ENCODE measurements at places on chromosomes 12 and 14. TPM values are rescaled to one million over a fixed set of nuclear protein-coding genes. Genes with fewer than 3 reads are reported as not detected.

Gene MMP17
- 3.2 TPM for total RNA-seq

Gene PHLDA1
- total RNA-seq: 44.1 TPM

Gene KLHDC1
- total RNA-seq: 2.0 TPM

Gene OR4Q2
- not detected for total RNA-seq

Gene MSRB3
- 58.2 TPM for total RNA-seq

Gene MUCL1
- not detected for total RNA-seq

Gene TMEM233
- total RNA-seq: 4.1 TPM

Gene GPRC5D
- not detected for total RNA-seq

Gene EMP1
- total RNA-seq: 174 TPM

Gene MGST1
- 41.6 TPM for total RNA-seq

Gene GPX2
- not detected for total RNA-seq

Gene OAS2
- 10.3 TPM for total RNA-seq

Gene NANOG
- not detected for total RNA-seq

Gene RFX4
- total RNA-seq: not detected

Gene TAS2R9
- total RNA-seq: 0.13 TPM

Gene FBLN5
- 2.9 TPM for total RNA-seq

Gene BATF
- 1.7 TPM for total RNA-seq

Gene FRS2
- total RNA-seq: 27.4 TPM

Gene SLC11A2
- total RNA-seq: 53.2 TPM

Gene GRIN2B
- not detected for total RNA-seq

Gene SLC39A9
- total RNA-seq: 110 TPM

Gene TMTC2
- total RNA-seq: 5.5 TPM
